ENCODE measurements at places on chromosomes 12 and 14.

DNA sequence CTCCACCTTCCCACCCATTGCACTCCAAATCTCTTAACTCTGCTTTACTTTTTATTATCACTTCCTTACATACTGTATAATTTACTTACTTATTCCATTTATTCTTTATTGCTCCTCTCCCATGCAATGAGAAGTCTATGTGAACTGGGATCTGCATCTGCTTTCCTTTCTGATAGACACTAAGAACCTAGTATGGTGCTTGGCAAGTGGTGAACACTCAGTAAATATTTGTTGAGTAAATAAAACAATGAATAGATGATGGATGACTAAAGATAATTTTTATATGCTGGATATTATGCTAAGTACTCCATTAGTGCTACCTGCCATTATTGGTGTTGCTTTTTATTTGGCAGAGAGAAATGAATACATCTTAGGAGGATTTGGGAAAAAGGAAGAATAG is 151.0 kb downstream of the TPH2 start:
- DNase-seq = no peak

GRCh38 chr12:71124835-71125460 is 32.9 kb downstream of the TSPAN8 start:
- DNase-seq = no peak

GRCh38 chr14:93527203-93527607 is 96.5 kb downstream of the UNC79 start:
- no peak for DNase-seq

- no peak for DNase-seq
These were observed 20.8 kb downstream of the BCAT1 start for GRCh38 chr12:24928131-24928530.

- no peak for DNase-seq
These were observed 94.9 kb downstream of the NAV3 start for GRCh38 chr12:77925536-77926108.

DNA sequence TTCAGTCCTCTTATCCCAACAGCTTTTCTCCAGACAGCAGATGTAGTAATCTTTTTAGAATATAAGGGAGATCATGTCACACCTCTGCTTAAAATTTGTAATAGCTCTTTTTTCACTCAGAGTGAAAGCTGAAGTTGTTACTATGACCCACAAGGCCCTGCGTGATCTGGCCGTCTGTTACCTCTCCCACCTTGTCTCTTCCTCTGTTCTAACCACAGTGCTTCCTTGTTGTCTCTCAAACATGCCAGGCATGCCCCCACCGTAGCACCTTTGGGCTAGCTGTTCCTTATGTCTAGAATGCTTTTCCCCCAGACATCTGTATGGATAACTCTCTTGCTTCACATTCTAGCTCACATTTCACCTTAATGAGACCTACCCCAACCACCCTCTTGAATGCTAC is 6.5 kb downstream of the NECAP1 start:
- no peak for DNase-seq

DNA sequence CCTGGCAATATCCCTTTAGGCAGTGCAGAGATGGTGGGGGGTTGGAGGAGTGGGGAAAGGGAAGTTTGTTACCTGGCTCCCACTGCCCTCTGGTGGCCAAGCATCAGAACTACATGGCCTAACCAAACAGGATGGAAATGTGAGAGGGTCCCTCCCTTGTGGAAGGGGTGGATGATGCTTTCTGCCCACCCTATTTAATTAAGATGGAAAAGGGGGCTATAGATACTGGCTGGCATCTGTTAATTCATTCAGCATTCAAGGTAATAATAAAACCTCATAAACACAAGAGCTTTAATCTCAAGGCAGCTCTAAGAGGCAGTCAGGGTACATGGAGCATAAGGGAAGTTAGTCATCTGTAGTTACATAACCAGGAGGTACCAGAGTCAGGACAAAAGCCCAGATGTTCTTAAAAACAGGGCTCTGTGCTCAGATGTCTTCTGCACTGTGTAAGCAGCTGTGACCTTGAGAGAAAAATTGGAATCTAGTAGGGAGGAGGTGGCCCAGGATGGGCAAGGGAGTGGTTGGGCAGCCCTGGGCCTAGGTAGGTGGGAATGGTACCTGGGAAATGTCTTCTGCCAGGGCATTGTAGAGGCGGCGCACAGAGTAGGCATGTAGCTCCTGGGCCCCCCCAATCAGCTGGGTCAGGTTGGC is 4.6 kb downstream of the AP1G2 start:
- no peak for DNase-seq

DNA sequence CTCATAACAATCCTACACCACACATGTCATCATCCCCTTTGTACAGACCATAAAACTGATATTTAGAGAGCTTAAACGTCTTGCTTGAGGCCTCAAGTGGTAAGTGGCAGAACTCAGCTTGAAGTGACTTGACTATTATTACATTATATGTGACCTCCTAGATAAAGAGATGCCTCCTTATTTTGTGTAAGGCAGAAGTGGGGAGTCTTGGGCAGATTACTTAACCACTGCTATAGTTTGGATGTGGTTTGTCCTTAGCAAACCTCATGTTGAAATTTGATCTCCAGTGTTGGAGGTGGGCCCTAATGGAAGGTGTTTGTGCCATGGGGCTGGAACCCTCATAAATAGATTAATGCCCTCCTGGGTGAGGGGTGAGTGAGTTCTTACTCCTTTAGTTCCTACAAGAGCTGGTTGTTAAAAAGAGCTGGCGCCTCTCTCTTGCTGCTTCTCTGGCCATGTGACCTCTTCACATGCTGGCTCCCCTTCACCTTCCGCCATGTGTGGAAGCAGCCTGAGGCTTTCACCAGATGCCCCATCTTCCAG is 37.4 kb downstream of the RCOR1 start:
- DNase-seq = no peak

- DNase-seq = no peak
These were observed 22.7 kb upstream of the EIF5 start for GRCh38 chr14:103311171-103311997.

DNA sequence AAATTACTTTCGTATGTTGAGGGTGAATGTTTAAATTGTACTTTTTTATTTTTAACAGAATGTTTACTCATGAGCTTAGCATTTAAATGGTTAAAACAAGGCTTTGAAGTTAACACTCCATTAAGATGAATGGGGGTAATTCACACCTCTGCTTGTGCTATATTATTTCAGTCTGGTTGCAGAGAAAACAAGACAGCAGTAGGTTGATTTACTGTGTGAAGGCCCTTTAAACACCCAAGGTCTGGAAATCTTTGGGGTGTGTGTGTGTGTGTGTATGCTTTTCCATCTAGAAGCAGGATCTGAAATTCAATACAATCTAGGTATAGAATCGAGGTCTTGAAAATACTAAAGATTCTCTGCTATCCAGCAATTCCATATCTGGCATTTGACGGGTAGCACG is 83.8 kb downstream of the SLC38A6 start:
- DNase-seq = no peak

All from cortex of kidney (tissue), 1 donor.